ENCODE measurements at places on chromosomes 1 and 21. TPM values are rescaled to one million over a fixed set of nuclear protein-coding genes. Genes with fewer than 3 reads are reported as not detected.

ZSWIM5 gene
- total RNA-seq, result 0.33 TPM

SLFNL1 gene
- not detected for total RNA-seq

CATSPERE gene
- total RNA-seq, result 1.2 TPM

PADI4 gene
- 0.45 TPM for total RNA-seq

COL9A2 gene
- 0.45 TPM for total RNA-seq

GOLT1A gene
- total RNA-seq, result 63.9 TPM

FAM89A gene
- total RNA-seq, result 3.3 TPM

MYCL gene
- total RNA-seq, result 14.7 TPM

STIL gene
- total RNA-seq, result 0.33 TPM

DNA sequence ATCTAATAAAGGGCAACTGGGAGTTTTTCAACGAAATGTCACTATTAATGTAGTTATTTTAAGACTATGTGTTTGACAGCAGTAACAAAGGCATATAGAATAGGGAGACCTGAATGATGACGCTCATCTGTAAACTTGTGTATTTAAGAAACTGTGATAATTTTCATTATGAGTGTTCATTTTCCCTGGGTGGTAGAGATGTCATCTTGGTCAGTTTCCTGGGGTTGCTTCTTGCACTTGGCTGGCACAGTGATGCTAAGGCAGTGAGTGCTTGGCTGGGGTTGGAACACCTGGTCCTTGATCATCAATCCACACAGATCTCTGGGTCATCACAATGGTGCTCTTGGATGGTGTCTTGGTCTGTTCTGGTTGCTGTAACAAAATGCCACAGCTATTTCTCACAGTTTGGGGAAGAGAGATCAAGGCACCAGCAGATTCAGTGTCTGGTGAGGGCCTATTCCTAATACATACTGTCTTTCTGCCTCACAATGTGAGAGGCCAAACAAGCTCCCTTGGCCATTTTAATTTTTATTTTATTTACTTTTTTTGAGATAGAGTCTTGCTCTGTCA, 7.9 kb upstream of the SMYD2 start:
- no peak for DNase-seq

DNA sequence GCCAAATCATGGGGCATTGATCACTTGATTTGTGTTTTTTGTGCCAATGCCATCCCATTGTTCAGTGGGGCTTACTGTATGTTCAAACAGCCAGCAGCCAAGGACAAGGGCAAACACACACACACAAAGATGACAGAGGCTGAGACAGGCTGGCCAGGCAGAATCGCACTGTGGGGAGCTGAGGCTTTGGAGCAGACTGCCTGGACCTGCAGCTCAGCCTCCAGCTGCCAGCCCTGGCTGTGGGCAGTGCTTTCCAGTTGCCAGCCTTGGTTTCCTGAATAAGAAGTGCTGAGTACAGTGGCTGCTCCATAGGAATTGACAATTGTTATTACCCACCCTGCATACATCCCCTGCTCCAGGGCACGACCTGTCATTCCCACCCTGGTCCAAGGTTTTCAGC, 16.9 kb upstream of the PCP4 start:
- DNase-seq, result no peak

DNA sequence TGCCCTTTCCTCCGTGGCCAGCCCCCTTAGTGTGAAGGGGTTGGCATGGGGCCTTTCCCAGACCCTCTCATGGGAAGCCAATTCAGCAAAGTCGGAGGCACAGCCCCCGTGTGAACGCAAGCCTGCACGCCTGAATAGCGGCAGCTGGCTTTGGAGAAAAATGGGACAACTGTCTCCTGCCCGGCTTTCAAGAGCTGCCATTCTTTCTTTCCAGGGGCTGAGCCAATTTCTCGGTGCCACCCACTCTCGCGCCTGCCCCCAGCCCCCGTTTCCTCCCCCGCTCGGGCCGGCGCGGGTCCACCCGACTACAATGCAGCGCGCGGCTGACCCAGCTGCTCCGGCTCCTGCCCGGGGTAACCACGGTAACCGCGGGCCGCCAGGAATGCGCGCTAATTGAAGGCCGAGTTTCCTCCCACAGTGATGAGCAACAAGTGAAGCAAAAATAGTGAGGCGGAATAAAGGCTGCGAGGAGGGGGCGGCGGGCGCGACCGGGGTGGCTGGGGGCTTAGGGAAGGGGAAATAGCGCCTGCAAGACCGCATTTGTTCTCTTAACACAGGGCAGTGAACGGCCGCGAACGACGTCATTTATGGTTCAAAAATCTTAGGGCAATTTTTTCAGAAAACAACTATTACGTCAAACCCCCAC, 27.8 kb downstream of the ILDR2 start:
- DNase-seq, result no peak

DNA sequence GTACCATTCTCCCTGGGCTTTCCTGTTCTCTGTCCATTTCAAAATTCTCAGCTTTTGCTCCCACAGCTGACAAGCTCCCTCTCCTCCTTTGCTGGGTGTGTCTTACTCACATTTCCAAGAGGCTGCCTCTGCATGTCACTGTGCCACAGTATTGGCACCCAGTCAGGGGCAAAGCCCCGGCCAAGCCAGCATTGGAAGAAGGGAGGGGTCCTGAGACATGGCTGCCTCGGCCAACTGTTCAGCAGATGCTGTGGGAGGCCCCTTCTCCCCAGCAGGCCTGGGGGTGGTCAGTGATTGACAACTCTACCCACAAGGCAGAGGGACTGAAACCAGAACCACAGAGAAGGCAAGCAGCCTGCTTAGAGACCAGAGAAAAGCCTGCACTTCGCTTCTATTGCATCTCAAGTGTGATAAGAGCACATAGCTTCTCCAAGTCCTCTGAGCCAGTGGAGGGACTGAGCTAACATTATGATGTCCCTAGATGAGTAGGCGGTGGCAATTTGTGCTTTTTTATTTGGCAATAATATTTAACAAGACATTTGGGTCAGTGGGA, 294.1 kb downstream of the SIPA1L2 start:
- DNase-seq, result no peak

DNA sequence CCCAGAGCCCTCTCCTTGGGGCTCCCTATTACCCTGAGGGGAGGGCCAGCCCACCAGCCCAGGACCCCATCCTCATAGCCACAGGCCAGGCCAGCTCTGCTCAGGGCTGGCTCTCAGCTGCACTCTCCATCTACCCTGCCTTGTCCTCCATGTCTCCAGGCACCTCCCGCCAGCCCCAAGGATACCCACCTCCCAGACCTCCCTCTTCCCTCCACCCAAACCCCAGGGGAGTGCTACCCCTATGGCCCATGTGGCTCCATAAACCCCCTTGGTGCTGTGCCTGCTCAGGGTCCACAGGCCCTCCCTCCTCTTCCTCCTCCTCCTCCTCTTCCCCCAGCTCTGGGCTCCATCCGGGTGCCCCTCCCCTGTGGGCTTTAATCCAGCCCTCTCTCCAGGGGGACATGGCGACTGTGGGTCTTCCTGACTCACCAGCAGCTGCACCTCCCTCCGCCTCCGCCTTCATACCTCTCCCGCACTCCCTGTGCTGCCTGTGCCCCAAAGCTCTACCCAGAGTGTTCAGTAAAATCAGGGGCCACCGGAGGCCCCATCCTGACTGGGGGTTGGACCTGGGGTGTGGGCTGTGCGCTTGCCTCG, 9.1 kb downstream of the YBEY start:
- DNase-seq, result no peak

- DNase-seq, result no peak
These were observed 50.4 kb downstream of the ELK4 start for GRCh38 chr1:205581321-205581980.

DNA sequence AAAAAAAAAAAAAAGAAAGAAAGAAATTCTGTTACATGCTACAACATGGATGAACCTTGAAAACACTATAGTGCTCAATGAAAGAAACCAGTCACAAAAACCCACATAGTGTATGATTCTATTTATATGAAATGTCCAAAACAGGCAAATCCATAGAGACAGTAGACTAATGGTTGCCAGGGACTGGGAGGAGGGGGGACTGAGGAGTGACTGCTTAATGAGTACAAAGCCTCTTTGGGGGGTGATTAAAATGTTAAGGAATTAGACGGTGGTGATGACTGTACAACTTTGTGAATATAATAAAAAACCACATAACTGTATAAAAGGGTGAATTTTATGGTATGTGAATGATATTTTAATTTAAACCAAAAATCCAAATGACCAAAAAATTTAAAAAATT, 116.0 kb upstream of the GUCA2B start:
- no peak for DNase-seq

- DNase-seq, result no peak
These were observed 45.2 kb downstream of the CAMSAP2 start for GRCh38 chr1:200783926-200784325.

DNA sequence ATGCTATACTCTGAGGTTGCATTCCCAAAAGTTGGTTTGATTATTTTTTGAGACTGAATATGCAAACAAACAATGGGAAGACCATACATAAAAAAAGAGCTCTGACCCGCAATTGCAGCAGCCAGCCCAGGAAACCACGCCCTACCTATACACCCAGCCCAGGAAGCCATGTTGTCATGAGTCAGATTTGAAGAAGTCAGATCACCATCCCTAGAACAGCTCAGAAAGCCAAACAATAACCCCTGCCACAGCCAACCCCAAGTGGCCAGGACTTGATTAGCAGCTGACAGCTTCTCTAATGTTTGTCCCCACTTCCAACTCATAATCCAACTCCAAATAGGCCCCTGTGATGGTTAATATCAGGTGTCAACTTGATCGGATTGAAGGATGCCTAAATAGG, 621.9 kb downstream of the NPHP4 start:
- DNase-seq, result no peak

- no peak for DNase-seq
These were observed 3.2 kb downstream of the ZFYVE9 start for GRCh38 chr1:52145137-52145536.

- no peak for DNase-seq
These were observed 41.3 kb downstream of the WDTC1 start for GRCh38 chr1:27275696-27276095.

DNA sequence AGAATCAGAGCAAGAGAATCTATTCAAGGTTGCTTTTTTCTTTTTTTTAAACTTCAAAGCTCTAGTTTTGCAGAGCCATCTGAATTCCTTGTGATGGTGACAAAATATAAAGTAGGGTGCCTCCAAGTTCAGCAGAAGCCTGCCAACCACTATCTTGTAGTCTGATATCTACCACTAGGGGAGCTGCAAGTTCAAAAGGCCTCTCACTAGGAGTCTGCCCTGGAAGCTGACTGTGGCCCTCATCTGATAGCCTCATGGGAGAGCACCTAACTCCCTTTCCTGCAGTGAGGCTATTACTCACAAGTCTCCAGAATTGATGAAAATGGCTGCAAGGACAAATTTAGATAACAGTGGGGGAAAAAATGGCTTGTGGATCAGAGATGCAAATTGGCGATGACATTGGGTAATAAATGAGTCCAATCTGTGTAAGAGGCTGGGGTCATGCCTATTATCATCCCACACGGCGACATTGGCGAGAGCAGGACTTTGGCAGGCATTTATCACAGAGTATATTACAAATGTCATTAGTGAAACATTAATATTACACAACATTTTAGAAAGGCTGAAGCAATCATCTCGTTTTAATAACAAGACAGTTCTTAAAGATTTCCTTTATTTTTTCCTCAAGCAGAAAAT, 10.7 kb upstream of the ZP4 start:
- no peak for DNase-seq

DNA sequence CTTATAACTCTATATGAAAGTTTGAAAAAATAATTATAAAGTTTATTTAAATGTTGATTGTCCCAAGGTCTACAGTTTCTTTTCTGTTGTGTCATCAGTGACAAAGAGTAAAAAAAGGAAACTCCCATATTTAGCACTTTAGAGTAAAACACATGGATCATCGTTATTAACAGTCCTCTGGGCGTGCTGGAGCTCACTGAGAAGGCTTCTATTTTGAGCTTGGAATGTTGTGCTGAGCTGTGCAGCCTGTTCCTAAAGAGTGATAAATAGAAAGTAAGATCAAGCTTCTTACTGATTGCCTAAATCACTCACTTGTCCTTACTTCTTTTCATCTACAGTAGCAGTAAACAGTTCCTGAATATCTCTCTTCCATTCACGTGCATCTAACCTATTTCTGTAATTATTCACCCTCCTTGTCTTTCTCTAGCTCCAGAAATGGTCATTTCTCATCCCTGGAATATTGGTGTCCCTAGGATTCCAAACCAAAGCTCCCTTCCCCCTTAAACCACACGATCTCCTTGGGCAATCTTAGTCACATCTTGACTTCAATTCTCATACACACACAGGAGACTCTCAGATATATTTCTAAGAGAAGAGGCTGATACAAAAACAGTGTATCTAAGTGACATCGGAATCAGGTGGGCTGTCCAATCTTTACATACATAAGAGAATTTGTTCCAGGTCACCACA, 11.9 kb downstream of the GBP5 start:
- no peak for DNase-seq

GRCh38 chr1:171803045-171803444, 21.6 kb downstream of the METTL13 start:
- no peak for DNase-seq

DNA sequence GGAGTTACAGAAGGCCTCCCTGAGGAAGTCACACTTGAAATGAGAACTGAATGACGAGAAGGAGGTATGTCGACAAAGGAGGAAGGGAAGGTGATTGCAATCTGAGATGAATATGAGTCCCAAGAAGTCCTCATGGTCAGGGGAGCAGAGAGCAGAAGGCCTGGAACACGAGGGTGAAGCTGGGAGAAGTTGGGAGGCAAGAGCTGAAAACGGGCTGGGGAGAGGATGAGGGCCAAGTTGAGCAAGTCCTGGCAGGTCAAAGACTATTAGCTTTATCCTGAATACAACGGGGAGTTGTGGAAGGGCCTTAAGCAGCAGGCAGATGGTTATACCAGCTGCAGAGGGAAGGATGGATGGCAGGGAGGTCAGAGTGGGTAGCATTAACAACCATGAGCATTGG, 89.5 kb downstream of the KCNJ15 start:
- DNase-seq, result peak; percentile 40

- DNase-seq, result no peak
These were observed 7.2 kb upstream of the XCL2 start for GRCh38 chr1:168550971-168551370.

DNA sequence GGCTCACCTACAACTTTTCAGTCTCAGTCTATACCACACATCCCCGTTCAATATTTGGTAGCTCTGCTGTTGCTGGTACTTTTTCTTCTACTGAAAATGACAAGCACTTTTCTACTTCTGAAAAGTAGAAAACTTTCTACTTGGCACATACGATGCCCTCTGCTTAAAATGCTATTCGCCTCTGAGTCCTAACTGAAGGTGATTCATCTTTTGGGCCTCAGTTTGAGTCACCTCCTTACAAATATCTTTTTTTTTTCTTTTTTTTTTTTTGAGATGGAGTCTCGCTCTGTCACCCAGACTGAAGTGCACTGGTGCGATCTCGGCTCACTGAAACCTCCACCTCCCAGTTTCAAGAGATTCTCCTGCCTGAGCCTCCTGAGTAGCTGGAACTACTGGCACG, 136.0 kb upstream of the CYYR1 start:
- DNase-seq, result no peak

GRCh38 chr21:16264319-16264718, 534.5 kb downstream of the USP25 start:
- no peak for DNase-seq

DNA sequence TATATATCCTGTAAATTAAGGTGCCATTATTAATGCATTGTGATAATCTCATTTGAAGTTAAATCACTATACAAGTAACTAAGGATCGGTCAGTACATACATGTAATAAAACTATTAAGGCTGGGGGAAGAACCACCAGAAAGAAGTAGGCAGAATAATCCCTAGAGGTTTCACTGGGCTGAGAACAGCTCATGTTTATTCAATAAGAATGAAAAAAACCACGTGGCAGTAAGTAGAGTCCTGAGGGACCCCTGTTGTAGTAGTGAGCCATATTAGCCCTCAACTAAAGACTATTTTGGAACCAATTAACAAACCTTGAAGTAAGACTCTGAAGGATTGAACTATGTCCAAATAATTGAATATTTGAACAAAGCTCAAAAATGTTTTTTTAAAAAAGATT, 46.9 kb upstream of the ADAM30 start:
- DNase-seq, result no peak

GRCh38 chr1:30830537-30830936, 73.0 kb upstream of the LAPTM5 start:
- no peak for DNase-seq
